ENCODE measurements at places on chromosomes 6 and 20.
A peak's percentile ranks its signal among the peaks of the same experiment; 100 is the strongest.

- no peak for DNase-seq
Measured at GRCh38 chr6:14857501-14857900, 388.4 kb upstream of the JARID2 start.

- DNase-seq = no peak
Measured at GRCh38 chr6:10478187-10479040, 42.7 kb upstream of the GCNT2 start.

DNA sequence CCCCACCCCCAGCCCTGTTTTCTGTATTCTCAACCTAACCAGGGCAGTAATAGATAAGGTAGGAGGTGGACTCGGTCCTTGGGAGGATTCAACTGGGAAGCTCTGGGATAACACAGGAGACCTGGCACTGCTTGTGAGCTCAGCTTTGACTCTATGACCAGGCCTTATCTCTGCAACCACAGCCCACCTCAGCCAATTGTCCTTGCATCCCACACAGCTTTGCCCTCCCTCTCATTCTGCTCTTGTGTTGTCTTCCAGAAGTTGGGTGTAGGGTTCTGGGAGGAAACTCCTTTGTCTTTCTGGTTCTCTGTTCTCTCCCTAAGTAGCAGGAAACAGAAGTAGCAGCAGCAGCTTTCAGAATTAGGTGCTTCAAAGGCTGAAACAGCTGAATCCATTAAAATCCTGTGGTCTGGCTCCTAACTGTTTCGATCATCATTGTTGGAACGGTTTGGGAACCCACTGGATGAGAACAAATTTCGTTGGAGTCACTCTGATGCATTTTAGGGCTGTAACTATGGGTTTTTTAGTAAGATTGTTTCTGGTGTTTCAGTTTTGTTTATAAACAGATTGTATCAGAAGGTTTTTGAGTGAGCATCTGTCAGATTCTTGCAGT lies 32.4 kb upstream of the SNX9 start:
- DNase-seq = no peak

DNA sequence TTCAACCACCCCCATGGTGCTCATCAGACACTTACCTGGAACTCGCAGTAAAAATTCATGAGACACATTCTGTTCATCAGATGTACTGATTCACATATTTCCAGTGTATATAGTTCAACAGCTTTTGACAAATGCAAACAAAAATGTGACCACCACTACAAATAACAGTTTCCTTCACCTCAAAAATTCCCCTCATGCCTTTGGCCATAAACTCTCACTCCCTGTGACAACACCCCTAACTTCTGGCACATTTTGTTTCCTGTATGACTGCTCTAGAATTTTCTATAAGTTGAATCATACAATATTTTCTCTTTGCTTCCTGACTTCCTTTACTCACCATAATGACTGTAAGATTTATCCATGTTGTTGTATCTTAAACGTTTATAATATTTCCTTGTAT lies 63.7 kb downstream of the C6orf118 start:
- no peak for DNase-seq

- no peak for DNase-seq
Measured at GRCh38 chr20:41214666-41215065, 77.3 kb downstream of the PLCG1 start.

DNA sequence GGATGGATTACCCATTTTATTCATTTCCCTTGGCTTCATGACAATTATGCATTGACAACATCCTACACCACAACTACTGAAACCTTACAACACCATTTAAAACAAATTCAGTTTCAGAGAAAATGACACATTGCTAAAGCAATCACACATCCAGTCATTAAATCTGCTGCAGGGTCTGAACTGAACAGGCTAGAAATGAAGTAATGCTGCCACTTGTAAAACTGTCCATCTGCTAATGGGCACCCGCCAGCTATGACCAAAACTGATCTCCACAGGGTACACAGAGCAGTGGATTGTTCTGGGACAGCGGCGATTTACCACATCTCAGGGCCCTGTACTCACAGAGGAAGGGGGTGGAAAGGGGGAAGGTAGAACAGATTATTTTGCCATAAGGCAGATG lies 172.9 kb upstream of the FBXL4 start:
- DNase-seq = no peak

DNA sequence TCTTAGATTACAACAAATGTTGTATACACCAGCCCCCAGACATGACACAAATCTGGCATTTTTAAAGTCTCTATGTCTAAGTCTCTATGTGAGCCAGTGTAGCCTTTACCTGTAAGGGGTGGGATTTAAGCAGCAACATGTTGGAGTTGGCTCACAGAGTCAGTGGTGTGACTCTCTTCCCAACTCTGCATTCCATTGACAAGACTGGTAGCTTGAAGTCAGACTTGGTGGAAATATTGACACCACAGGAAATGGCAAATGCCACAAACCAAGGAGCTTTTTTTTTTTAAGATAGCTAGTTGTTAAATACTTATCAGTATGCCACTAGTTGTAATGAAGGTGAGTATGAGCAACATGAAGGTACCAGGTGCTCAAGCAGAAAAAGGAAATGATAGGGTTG lies 103.1 kb upstream of the SMLR1 start:
- DNase-seq = no peak

DNA sequence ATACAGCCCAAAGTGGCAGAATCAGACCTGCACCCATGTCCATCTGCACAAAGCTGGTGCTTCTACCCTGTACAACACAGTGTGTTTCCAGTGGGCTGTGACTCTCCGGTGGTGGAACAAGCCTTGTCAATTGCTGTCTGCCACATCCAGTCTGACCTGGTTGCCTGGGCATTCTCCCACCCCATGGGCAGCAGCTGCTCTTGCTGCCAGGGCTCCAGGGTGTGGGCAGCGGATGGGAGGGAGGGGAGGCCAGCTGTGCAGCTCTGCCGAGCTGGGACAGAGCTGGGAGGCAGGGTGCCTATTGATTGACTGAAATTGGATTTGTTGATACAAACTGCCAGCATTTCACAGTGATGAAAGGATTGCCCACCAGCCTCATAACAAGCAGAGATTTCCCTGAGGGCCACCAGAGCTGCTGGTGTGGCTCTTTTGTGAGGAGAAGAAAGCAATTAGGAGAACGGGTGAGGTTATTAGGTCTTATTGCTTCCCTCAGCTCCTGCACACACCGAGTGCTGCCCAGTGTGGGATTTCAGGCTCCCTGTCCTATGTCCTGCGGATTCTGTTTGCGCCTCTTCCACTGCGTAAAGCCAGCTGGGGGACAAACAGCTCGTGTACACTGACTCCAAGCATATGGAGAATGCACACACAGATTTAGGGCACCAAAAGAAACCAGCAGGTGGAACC lies 150.8 kb downstream of the NRN1 start:
- no peak for DNase-seq

DNA sequence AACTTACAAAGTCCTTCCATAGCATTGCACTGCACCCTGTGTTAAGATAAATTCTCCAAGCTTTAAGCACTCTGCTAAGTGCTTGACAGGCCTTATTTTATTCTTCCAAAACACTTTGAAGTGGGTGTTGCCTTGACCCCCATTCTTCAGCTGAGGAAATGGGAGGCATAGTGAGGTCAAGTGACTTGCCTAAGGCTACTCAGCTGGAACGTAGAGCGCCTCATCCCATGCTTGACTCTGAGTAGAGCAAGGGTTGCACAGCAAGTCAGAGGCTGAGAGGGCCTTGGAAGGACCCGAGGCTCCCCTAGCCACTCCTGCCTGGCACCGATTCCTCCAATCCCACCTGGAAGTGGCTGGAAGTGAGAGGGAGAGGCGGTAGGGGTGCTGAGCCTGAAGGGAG lies 19.6 kb upstream of the CSNK2A1 start:
- DNase-seq = no peak

GRCh38 chr20:56348305-56348693 lies 10.5 kb upstream of the FAM210B start:
- no peak for DNase-seq

- DNase-seq = no peak
Measured at GRCh38 chr6:105458551-105458950, 55.7 kb upstream of the PREP start.

DNA sequence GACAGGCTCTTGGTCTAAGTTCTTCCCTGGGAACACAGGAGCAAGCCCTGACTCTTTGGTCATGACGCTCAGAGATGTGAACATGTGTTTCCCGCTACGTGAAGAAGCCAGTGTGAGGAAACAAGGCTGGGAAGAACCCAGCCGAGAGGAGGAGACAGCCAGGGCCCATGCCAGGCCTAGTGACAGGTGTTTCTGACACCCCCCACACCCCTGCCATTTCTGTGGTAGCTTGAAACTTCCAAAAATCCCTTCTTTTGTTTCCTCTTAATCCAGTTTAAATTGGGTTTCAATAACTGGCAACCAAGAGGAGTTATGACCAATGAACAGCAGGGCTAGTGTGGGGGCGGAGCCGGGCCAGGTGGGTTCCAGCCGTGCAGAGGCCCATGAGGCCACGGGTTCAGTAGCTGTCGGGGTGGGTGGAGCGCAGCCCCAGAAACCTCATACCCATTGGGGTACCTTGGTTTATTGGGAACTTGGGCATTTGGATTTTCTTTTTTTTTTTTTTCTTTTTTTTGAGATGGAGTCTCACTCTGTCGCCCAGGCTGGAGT lies 33.5 kb downstream of the WRNIP1 start:
- no peak for DNase-seq

GRCh38 chr6:96743496-96743895 lies 93.8 kb downstream of the GPR63 start:
- no peak for DNase-seq

DNA sequence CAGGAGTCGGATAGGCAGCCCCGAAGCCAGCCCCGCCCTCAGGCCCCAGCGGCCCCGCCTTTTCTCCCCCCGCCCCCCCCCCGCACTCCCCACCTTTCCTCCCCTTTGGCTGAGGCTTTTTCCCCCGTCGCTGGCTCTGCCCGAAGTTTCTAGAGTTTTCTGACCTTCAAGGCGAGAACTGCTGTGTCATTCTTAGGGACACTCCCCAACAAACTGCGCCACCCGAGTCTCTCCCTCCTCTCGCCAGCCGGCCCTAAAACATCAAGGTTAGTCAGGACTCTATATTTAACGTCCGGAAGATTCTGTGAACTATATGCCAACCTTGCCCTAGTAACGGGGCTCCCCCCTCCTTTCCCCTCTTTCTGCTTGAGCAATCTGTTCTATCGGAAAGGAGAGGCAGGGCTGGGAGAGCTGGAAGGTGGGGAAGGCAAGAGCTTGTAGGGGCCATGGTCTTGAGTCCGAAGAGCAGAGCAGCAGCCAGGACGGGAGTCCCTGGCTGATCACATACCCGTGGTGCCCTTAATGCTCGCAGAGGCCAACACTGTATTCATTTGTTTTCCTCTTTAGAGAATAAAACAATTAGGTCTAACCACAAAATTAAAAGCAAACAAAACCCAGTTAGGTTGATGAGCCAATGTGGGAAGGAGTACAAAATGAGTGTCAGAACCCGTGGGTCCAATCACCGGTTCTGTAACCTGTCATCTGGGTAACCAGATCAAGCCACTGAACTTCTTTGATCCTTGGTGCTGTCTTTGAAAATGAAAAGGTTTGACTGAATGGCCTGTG lies 5.3 kb upstream of the HSPA1B start:
- DNase-seq = peak; percentile 95

- no peak for DNase-seq
Measured at GRCh38 chr6:72525821-72526510, 95.9 kb upstream of the KCNQ5 start.

DNA sequence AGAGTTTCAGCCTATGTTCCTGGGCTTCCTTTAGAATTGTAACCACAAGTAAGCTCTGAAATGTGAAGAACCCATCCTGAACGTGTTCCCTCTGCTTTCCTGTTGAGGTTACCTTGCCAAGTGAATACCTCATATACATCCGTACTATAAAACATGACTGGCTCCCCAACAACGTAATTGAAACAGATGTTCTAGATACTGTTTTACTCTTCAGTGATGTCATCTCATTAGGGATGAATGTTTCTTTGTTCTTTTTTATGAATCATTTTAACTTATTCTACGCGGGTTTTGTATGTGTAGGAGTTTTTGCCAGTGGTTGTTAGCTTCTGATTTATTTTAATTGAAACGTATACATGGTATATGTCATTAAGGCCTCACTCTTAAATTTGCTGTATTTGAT lies 166.8 kb downstream of the SAMD5 start:
- no peak for DNase-seq

DNA sequence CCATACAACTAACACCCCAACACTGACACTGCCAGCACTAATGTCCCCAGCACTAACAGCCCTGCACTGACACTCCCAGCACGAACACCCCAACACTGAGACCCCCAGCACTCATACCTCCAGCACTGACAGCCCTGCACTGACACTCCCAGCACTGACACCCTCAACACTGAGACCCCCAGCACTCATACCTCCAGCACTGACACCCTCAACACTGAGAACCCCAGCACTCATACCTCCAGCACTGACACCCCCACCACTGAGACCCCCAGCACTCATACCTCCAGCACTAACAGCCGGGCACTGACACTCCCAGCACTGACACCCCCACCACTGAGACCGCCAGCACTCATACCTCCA lies 57.2 kb downstream of the ERMARD start:
- no peak for DNase-seq

GRCh38 chr6:150695652-150696051 lies 96.0 kb downstream of the PLEKHG1 start:
- DNase-seq = no peak

DNA sequence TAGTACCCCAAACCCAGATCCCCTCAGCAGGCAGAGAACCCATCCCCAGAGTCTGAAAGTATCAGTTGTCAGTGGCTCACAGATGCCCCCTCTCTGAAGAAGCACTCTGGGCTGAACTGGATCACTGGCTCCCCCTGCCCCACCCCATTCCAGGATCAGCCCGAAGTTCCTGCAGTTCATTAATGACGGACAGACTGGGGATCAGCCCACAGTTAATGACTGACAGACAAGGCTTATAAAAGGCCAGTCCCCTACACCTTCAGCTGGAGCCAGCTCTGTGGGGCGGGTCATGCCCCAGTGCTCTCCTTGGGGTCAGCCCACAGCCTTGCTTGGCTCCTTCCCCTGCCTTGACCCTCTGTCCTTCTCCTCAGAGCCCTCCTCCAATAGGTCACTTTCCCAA lies 21.7 kb downstream of the KIAA1755 start:
- DNase-seq = no peak

DNA sequence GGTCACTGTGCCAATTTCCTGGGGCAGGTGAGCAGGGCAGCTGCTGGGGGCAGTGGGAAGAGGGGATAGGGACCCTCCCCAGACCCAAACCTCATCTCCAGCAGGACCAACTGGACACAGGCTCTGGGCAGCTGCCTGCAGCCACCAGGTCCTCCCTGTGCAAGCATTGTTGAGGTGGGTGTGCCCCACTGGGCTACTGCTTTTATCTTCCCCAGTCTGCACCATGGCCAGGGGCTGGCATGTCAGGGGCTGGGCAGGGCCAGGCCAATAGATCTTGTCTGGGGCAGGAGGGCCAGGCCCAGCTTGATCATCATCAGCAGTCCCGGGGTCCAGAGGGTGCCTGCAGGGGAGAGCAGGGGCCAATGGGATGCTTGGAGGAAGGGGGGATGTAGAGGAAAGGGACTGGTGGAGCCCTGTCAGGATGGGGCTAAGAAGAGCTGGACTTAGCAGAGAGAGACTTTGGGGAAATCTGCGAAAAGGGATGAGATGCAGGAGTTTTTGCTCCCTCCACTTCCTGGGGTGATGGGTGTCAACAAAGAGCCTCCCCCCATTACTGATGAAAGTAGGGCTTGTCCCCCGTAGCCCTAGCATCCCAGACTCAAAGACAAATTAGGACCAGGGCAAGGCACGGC lies 5.7 kb downstream of the EBF4 start:
- DNase-seq = peak; percentile 28

GRCh38 chr6:15340775-15341174 lies 94.9 kb downstream of the JARID2 start:
- no peak for DNase-seq

GRCh38 chr20:44326391-44327159 lies 10.3 kb upstream of the R3HDML start:
- DNase-seq = no peak
